HL-60 (cell line): ENCODE measurements at places on chromosomes 6 and 20.

GRCh38 chr6:28653876-28654275 lies 128.2 kb downstream of the GPX5 start:
- no peak for DNase-seq

DNA sequence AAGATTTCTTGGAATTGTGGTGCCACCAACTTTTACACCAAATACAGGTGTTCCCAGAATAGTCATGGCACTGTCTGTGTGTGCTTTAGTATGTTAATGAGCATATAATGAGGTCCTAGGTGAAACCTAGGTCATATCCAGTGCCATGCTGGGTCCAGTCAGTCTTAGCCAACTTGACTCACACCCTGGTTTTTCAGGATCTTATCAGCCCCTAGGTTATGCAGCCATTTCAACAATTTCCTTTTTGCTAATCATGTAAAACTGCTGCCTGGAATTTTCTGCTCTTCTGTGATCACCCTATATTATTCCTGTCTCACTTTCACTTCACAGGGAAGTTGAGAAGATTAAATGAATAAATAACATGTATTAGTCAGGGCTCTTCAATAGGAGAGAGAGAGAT lies 23.7 kb downstream of the SDHAF4 start:
- DNase-seq, result no peak

GRCh38 chr6:6583836-6584235 lies 4.7 kb upstream of the LY86 start:
- DNase-seq, result peak; percentile 65

DNA sequence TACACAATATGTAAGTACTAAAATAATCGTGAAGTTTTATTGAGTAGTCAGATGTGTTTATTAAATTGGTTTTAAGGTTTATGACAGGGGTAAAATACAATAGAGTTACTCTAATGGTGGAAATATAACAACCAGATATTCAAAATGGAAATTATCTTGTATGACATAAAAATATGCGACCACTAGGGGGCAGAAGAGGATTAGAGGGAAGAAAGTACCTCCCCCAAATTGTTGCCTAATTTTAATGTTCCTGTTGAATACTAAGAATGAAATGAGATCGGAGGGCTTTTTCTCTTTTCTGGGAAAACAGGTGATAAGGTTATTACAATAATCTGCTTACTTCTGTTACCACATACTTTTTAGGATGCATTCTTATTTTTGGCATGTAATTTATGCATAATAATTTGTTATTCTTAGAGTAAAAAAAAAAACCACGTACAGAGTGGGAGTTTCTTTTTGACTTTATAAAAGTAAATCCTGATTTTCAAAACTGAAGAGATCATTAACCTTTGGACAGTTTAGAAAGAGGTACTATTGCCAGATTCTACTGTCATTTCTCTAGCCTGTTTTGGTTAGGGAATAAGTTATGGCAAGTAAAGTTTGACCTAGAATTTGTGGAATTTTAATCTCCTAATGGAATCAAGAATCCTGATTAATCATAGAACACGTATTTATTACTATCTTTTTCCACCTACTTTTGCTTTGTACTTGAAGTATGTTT lies 159.2 kb downstream of the CD109 start:
- DNase-seq, result peak; percentile 53

- DNase-seq, result no peak
Observed at GRCh38 chr6:135092724-135093123, 38.1 kb upstream of the HBS1L start.

GRCh38 chr20:9838035-9838377 lies 870 bp downstream of the PAK5 start:
- DNase-seq, result no peak
